Bronchus fibroblast of lung (primary cell): ENCODE measurements at places on chromosomes 6 and 20. TPM values are rescaled to one million over a fixed set of nuclear protein-coding genes. Genes with fewer than 3 reads are reported as not detected.

The HLA-DMB gene
- not detected in 2 replicates for total RNA-seq

The SLC22A2 gene
- not detected in 2 replicates for total RNA-seq

The FOXS1 gene
- total RNA-seq, result not detected in 2 replicates

The ZNF217 gene
- 12.1 and 12.2 TPM in 2 replicates for total RNA-seq

The PSORS1C1 gene
- total RNA-seq, result under 0.01 and 0.15 TPM in 2 replicates

The CCDC170 gene
- total RNA-seq, result 0.15 and 0.17 TPM in 2 replicates

The RAD21L1 gene
- not detected in 2 replicates for total RNA-seq

The TOP1 gene
- total RNA-seq, result 15.0 and 19.7 TPM in 2 replicates

The MYL9 gene
- 54.1 and 78.6 TPM in 2 replicates for total RNA-seq

The IER3 gene
- total RNA-seq, result 56.9 and 75.8 TPM in 2 replicates

The COL21A1 gene
- 0.15 and 0.34 TPM in 2 replicates for total RNA-seq

The BPIFB4 gene
- total RNA-seq, result not detected in 2 replicates

The RIPOR2 gene
- total RNA-seq, result 0.30 and 0.67 TPM in 2 replicates

The BPIFA1 gene
- total RNA-seq, result not detected in 2 replicates

The KHDC1L gene
- not detected in 2 replicates for total RNA-seq

The LATS1 gene
- total RNA-seq, result 7.7 and 7.9 TPM in 2 replicates

The EYS gene
- total RNA-seq, result under 0.01 TPM in 1 of 2 replicates, not detected in the other

The BRD2 gene
- 85.8 and 87.9 TPM in 2 replicates for total RNA-seq

The TUBB gene
- 2,052 and 2,194 TPM in 2 replicates for total RNA-seq

The RPS6KA2 gene
- total RNA-seq, result 44.2 and 49.3 TPM in 2 replicates

The AURKA gene
- 81.8 and 83.7 TPM in 2 replicates for total RNA-seq

The METTL24 gene
- not detected in 2 replicates for total RNA-seq

The NR2E1 gene
- total RNA-seq, result not detected in 2 replicates

The STAU1 gene
- 37.9 and 46.7 TPM in 2 replicates for total RNA-seq

The DACT2 gene
- total RNA-seq, result 0.15 TPM in 1 of 2 replicates, not detected in the other

The IPCEF1 gene
- under 0.01 TPM in 1 of 2 replicates, not detected in the other for total RNA-seq

The OXT gene
- not detected in 2 replicates for total RNA-seq

The HLA-DQB1 gene
- not detected in 2 replicates for total RNA-seq

The FAM184A gene
- 0.17 and 0.45 TPM in 2 replicates for total RNA-seq

The CHRNA4 gene
- total RNA-seq, result not detected in 2 replicates

The PLEKHG1 gene
- total RNA-seq, result 1.2 and 1.6 TPM in 2 replicates

The EDN3 gene
- not detected in 2 replicates for total RNA-seq

The SNAP91 gene
- 0.15 TPM in 1 of 2 replicates, not detected in the other for total RNA-seq

The HLA-DRB1 gene
- total RNA-seq, result not detected in 2 replicates

The CHD6 gene
- total RNA-seq, result 7.0 and 8.1 TPM in 2 replicates

The SNRPB2 gene
- 42.1 and 47.2 TPM in 2 replicates for total RNA-seq

The SLC12A5 gene
- total RNA-seq, result not detected in 2 replicates
